Activated CD8-positive, alpha-beta T cell treated with anti-CD3 and anti-CD28 coated beads, Interleukin-2, amount 10 ng/mL, durations not matched to agents 7 days and 5 days (primary cell): ENCODE measurements at places on chromosomes 13 and 19.

GRCh38 chr13:25683662-25684370, 312.0 kb downstream of the ATP8A2 start:
- DNase-seq = no peak

GRCh38 chr13:99663185-99663825, 162.0 kb downstream of the TM9SF2 start:
- no peak for DNase-seq

DNA sequence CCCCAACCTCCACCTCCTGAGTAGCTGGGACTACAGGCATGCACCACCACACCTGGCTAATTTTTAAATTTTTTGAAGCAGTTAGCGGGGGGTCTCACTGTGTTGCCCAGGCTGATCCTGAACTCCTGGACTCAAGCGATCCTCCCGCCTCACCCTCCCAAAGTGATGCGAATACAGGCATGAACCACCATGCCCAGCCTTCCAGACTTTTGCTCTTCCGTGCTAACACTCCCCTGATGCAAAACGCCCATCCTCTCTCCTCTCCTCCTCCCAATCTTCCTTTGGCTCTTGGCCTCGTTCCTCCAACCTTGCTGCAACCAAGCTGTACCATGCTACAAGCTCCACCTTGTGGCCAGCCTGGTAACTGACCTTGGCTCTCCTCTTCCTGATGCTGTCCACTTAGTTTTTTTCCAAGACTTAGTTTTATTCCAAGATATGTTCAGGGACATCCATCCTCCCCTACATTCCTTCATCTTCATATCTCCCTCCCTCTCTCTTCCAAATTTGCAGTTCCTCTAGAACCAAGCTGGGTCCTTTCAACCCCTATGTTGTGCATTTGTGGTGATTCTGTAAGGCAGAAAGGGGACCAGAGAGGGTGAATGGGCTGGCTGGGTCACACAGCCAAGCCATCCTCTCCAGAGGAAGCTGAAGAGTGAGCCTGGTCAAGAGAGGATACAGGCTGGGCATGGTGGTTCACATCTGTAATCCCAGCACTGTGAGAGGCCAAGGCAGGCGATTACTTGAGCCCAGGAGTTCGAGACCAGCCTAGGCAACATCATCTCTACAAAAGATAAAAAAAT, 32.8 kb downstream of the TINCR start:
- no peak for DNase-seq

- DNase-seq = no peak
Measured at GRCh38 chr19:38388349-38389100, at the start of gene SPRED3. Gene SPRED3 (plus strand): TSS chr19:38388697. CDS start chr19:38390303, 1,606 bp downstream.

DNA sequence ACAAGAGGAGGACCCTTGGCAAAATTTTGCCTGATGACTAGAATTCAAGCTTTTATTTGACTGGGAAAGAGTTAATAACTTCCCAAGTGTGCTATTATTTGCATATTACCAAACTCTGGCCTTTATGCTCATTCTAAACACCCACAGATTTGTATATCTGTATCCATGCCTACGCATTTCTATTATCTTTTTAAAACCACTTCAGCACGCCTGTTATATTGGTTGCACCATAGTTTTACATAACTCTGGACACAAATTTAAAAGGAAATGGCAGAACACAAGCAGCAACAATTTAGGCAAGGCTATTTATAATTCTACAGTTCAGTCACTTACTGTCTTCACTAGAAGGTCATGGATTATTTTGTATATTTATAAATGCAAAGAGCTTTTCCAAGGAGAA, 3.7 kb upstream of the RASL11A start:
- DNase-seq = no peak
